ENCODE measurements at places on chromosomes 12 and 14. TPM values are rescaled to one million over a fixed set of nuclear protein-coding genes. Genes with fewer than 3 reads are reported as not detected.

Gene RNASE2
- not detected for total RNA-seq

Gene TRPV4
- total RNA-seq = 0.27 TPM

Gene ANG
- total RNA-seq = 1.5 TPM

Gene KSR2
- 3.6 TPM for total RNA-seq

Gene RAN
- total RNA-seq = 245 TPM

Gene CLEC4A
- 0.27 TPM for total RNA-seq

Gene PLEKHD1
- total RNA-seq = 1.3 TPM

Gene PRICKLE1
- 19.0 TPM for total RNA-seq

Gene MSI1
- 16.4 TPM for total RNA-seq

Gene CLEC2A
- total RNA-seq = not detected

Gene BRAP
- 18.8 TPM for total RNA-seq

Gene CERS5
- 93.8 TPM for total RNA-seq

Gene COX8C
- not detected for total RNA-seq

Gene KRT6C
- total RNA-seq = not detected

Gene TIGAR
- total RNA-seq = 4.5 TPM

Gene GARIN6
- not detected for total RNA-seq

Gene ST8SIA1
- total RNA-seq = 67.5 TPM

Gene GPATCH2L
- 98.5 TPM for total RNA-seq

Gene PLEKHA5
- total RNA-seq = 132 TPM

Gene SAMD15
- total RNA-seq = 5.2 TPM

Gene TCL1B
- not detected for total RNA-seq

Gene OLR1
- total RNA-seq = 4.8 TPM

Gene C12orf54
- total RNA-seq = not detected

Gene NTF3
- 17.1 TPM for total RNA-seq

Gene LIN52
- 17.0 TPM for total RNA-seq

Gene EML5
- total RNA-seq = 31.1 TPM

Gene SLC8A3
- 18.9 TPM for total RNA-seq

Gene ZFHX2
- total RNA-seq = 4.2 TPM

Gene TDRD9
- 2.4 TPM for total RNA-seq

Gene KIF5A
- total RNA-seq = 51.7 TPM

Gene GLI1
- total RNA-seq = 4.5 TPM

Gene APOF
- not detected for total RNA-seq

Gene GPR137C
- 41.9 TPM for total RNA-seq

Gene TCL1A
- not detected for total RNA-seq

Gene ADCY4
- total RNA-seq = 5.2 TPM

Gene SOX5
- total RNA-seq = 47.7 TPM

Gene SLC41A2
- total RNA-seq = 70.6 TPM

Gene ABCD2
- 3.5 TPM for total RNA-seq

Gene TAS2R9
- total RNA-seq = 1.7 TPM

Gene SMIM41
- 0.18 TPM for total RNA-seq

Gene MYO1H
- 0.09 TPM for total RNA-seq

Gene RASSF8
- total RNA-seq = 33.8 TPM

Gene TOMM20L
- total RNA-seq = not detected

Gene PLEK2
- total RNA-seq = 0.64 TPM

Gene PPP4R4
- total RNA-seq = 3.0 TPM

Gene NKX2-1
- total RNA-seq = not detected

Gene ASIC1
- 20.5 TPM for total RNA-seq

Gene TUNAR
- total RNA-seq = 7.3 TPM

Gene TMEM260
- 36.5 TPM for total RNA-seq

Gene TPH2
- 1.00 TPM for total RNA-seq

Gene CNOT2
- total RNA-seq = 223 TPM

Gene AACS
- total RNA-seq = 23.0 TPM

Gene HOXC4
- not detected for total RNA-seq

Gene CMA1
- not detected for total RNA-seq

Gene CDK4
- 48.5 TPM for total RNA-seq

Gene DLK1
- 0.54 TPM for total RNA-seq

Gene FSCB
- 0.18 TPM for total RNA-seq

Gene NR1H4
- total RNA-seq = 0.18 TPM

Gene LRRC10
- not detected for total RNA-seq

Gene LMNTD1
- 1.1 TPM for total RNA-seq

Data from cerebellum (tissue), 4 donors.